ENCODE measurements at places on chromosomes 5 and 9.
A peak's percentile ranks its signal among the peaks of the same experiment; 100 is the strongest.

DNA sequence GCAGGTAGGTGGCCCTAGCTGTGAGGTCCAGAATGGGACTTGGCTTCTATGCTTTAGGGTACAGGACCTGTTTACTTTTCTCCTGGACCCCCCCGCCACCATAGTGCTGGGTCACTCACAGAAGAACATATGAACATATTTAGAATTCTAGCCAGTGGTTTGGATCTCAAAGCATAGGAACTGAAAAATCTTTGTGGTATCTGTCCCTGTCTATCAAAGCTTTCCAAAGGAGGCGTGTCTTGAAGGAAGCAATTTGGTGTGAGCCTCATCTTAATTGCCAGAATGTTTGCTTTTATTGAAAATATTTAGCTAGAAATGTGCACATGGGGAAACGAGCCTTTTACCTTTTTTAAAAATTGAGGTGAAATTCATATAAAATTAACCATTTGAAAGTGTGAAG lies 6.2 kb downstream of the PHF2 start:
- no peak overlapping the region for H3K4me3 ChIP-seq
- DNase-seq, result no peak
- no peaks in the 10 kb centered on the region for H3K36me3 ChIP-seq
- no peaks in the 10 kb centered on the region for H3K27me3 ChIP-seq

DNA sequence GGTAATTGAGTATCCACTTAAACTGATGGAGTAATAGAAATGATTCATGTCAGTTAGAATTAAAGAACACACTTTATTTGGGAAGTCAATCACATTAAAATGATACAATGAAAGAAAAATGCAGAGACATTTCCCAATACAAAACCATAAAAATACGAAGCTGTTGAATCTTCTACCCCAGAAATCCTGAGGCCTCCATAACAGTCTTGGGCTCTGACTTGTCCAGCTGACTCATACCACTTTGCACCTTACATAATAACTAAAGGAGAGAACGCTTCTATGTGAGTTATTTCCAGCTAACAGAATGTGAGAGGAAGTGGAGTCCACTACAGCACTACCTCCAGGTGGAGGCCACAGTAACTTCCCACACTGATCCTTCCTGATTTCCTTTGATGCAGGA lies 305.0 kb downstream of the MRPS30 start:
- no peak overlapping the region for H3K27ac ChIP-seq
- no peaks in the 10 kb centered on the region for H3K27me3 ChIP-seq

- H3K4me3 ChIP-seq, result no peak overlapping the region
- no peaks in the 10 kb centered on the region for H3K27me3 ChIP-seq
- no peak for DNase-seq
- H3K4me1 ChIP-seq, result no peaks in the 10 kb centered on the region
- no peaks in the 10 kb centered on the region for H3K36me3 ChIP-seq
- peak overlapping the region; percentile 1 for H3K27ac ChIP-seq
Observed at GRCh38 chr9:76403352-76403751, 9.1 kb upstream of the RFK start.

GRCh38 chr9:9016597-9016996 lies 1217.0 kb upstream of the DMAC1 start:
- H3K4me1 ChIP-seq, result no peaks in the 10 kb centered on the region
- no peaks in the 10 kb centered on the region for H3K36me3 ChIP-seq
- H3K4me3 ChIP-seq, result no peak overlapping the region

DNA sequence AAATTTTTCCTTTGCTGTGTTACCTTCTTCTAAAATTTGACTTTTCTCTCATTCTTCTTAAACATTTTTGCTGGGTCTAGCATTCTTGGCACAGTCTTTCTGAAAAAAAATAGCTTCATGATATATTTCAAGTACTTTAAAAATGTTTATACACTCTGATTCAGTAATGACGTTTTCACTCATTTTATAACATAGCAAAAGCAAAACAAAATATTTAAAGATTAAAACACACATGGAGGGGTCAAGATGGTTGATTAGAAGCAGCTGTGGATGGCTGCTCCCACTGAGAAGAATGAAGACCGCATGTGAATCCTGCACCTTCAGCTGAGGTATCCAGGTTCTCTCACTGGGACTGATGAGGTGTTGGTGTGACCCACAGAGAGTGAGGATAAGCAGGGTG lies 188.2 kb downstream of the SGCD start:
- H3K4me1 ChIP-seq, result no peaks in the 10 kb centered on the region
- H3K27me3 ChIP-seq, result no peaks in the 10 kb centered on the region
- no peaks in the 10 kb centered on the region for H3K36me3 ChIP-seq
- no peak for DNase-seq
- H3K27ac ChIP-seq, result no peak overlapping the region
- H3K4me3 ChIP-seq, result no peak overlapping the region

GRCh38 chr9:2576631-2577030 lies 45.0 kb upstream of the VLDLR start:
- no peak overlapping the region for H3K4me3 ChIP-seq
- no peaks in the 10 kb centered on the region for H3K36me3 ChIP-seq
- no peak for DNase-seq
- no peak overlapping the region for H3K27ac ChIP-seq

DNA sequence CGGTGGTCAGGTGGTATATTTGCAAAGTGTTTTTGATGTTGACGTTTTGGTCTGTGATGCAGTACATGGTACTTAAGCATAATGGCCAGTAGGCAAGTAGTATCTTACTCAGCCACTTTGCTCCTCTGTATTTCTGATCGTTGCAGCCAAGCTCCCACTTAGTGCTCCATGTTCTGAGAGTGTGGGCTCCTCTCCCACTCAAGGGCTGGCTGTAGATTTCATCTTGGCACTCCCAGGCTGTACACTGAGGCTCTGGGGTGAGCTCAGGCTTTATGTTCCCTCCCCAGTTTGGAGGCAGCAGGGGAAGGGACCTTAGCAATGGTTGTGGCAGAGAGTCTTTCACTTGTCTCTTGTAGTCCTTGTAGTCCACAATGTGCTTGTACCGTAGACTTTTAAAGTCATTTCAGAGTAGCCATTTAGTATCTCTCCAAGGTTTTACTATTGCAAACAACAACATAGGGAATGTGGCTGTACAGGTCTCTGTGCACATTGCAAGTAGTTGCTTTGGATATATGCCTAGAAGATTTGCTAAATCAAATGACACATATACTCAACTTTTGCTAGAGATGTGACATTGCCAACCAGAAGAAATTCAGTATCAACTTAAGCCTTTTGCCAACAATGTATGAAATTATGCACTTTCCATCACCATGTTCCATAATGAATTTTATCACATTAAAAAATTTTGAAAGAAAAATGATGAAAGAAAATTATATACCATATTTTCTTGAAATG lies 304.3 kb upstream of the CTNND2 start:
- no peak overlapping the region for H3K27ac ChIP-seq
- H3K36me3 ChIP-seq, result no peaks in the 10 kb centered on the region
- DNase-seq, result no peak

- no peak for DNase-seq
- H3K36me3 ChIP-seq, result no peaks in the 10 kb centered on the region
- H3K4me3 ChIP-seq, result no peak overlapping the region
- no peaks in the 10 kb centered on the region for H3K27me3 ChIP-seq
- no peaks in the 10 kb centered on the region for H3K4me1 ChIP-seq
- H3K27ac ChIP-seq, result no peak overlapping the region
Observed at GRCh38 chr9:70971723-70972122, 149.7 kb downstream of the TRPM3 start.

DNA sequence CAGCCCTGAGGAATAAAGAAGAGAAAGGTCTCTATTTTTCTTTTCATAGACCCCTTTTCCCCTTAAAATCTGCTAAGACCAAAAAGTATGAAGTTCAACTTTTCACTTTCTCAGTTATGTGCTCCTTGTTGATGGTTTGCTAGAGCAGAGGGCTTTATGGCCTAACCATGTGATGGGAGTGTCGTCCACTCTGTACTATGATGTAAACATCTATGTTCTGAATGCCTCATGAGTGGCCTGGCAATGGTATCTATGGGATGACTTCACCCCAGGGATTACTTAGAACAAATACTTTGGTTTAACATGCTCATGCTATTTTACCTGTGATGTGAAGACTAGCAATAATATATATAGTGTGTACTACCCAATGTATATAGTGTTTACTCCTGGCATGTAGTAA lies 43.7 kb upstream of the MIER3 start:
- no peak for DNase-seq
- H3K27me3 ChIP-seq, result peaks cover 4% of the 10 kb centered on the region
- no peaks in the 10 kb centered on the region for H3K36me3 ChIP-seq
- H3K4me1 ChIP-seq, result no peaks in the 10 kb centered on the region
- no peak overlapping the region for H3K4me3 ChIP-seq

GRCh38 chr9:6354072-6354686 lies 26.0 kb downstream of the TPD52L3 start:
- no peaks in the 10 kb centered on the region for H3K36me3 ChIP-seq
- no peaks in the 10 kb centered on the region for H3K4me1 ChIP-seq
- H3K4me3 ChIP-seq, result no peak overlapping the region
- H3K27me3 ChIP-seq, result no peaks in the 10 kb centered on the region
- DNase-seq, result no peak

DNA sequence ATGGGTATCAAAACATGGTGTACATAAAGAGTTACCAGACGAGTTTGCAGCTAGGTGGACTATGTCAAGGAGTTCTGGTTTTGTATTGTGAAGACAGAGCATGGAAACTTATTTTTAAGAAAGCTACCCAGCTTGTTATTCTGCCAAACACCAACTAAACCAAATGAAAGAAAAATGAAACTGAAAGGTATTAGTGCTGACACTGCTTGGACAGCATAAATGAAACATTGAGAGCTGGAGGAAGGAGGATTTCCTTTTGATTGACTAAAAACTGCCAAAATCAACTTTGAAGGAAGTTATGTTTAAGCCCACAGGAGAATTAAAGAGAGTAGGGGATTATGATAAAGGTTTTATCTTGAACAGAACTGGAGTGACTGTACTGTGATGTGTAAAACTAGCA lies 766.2 kb downstream of the PTPRD start:
- no peaks in the 10 kb centered on the region for H3K27me3 ChIP-seq
- H3K36me3 ChIP-seq, result no peaks in the 10 kb centered on the region
- no peak overlapping the region for H3K4me3 ChIP-seq
- DNase-seq, result no peak

DNA sequence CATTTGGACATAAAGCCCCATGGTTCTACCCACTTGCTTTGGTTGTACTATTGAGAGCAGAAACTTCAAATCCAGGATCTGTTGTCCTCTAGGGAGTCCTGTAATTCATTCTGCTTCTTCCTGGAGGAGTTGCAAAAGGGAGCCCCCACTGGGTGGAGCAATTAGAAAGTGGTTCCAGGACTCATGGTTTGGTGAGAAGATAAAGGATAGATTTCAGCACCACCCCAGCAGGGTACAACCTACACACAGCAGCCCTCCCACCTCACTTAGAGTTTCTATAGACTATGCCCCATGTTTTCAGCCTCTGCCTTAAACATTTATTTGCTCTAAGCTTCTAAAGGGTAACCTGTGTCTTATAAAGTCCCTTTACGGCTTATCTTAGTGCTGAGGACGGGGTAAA lies 112.6 kb upstream of the ARRDC3 start:
- H3K27ac ChIP-seq, result no peak overlapping the region
- no peaks in the 10 kb centered on the region for H3K27me3 ChIP-seq
- no peak overlapping the region for H3K4me3 ChIP-seq

DNA sequence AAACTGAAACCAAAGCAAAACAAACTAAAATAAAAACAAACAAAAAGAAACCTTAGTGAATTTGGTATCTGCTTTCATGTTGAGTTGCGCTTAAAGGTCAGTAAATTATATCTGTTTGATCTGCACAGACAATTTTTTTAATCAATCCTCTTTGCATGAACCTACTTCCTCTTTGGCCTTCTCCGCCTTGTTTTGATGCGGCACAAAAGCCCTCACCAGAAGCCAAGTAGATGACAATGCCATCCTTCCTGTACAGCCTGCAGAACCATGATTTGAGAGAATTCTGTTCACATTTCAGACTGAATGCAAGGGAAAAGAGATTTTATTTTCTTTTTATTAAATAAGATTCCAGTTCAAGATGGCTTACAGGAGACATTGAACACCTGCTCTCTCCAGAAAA lies 473.6 kb upstream of the FTMT start:
- no peak overlapping the region for H3K4me3 ChIP-seq
- no peaks in the 10 kb centered on the region for H3K36me3 ChIP-seq
- H3K27me3 ChIP-seq, result no peaks in the 10 kb centered on the region
- no peak for DNase-seq
- H3K4me1 ChIP-seq, result no peaks in the 10 kb centered on the region

- no peak overlapping the region for H3K4me3 ChIP-seq
- H3K27me3 ChIP-seq, result no peaks in the 10 kb centered on the region
- H3K4me1 ChIP-seq, result no peaks in the 10 kb centered on the region
- no peak for DNase-seq
- no peak overlapping the region for H3K27ac ChIP-seq
Observed at GRCh38 chr5:88607492-88607891, 275.5 kb downstream of the MEF2C start.

GRCh38 chr5:73587923-73588322 lies 22.4 kb downstream of the UTP15 start:
- no peaks in the 10 kb centered on the region for H3K4me1 ChIP-seq
- DNase-seq, result no peak
- no peaks in the 10 kb centered on the region for H3K27me3 ChIP-seq
- H3K36me3 ChIP-seq, result no peaks in the 10 kb centered on the region
- no peak overlapping the region for H3K27ac ChIP-seq
